ENCODE measurements at places on chromosomes 7 and 10. TPM values are rescaled to one million over a fixed set of nuclear protein-coding genes. Genes with fewer than 3 reads are reported as not detected.

Gene TUBB8
- 1.6 TPM for polyA plus RNA-seq

Gene STEAP4
- 0.19 TPM for polyA plus RNA-seq

Gene SNX10
- polyA plus RNA-seq: 18.5 TPM

Gene DPCD
- polyA plus RNA-seq: 44.5 TPM

Gene UNC5B
- 57.0 TPM for polyA plus RNA-seq

Gene AQP1
- 251 TPM for polyA plus RNA-seq

Gene AP1S1
- polyA plus RNA-seq: 72.6 TPM

Gene SRRM3
- polyA plus RNA-seq: 2.2 TPM

Gene SLC13A1
- polyA plus RNA-seq: 19.3 TPM

Gene SPDYE6
- polyA plus RNA-seq: 1.7 TPM

Gene LFNG
- polyA plus RNA-seq: 40.2 TPM

Gene ANKRD7
- 3.2 TPM for polyA plus RNA-seq

Data from renal pelvis (tissue), 12 donors.